ENCODE measurements at places on chromosomes 5 and 9. TPM values are rescaled to one million over a fixed set of nuclear protein-coding genes. Genes with fewer than 3 reads are reported as not detected.

The SLC36A2 gene
- total RNA-seq, result not detected

The NR4A3 gene
- 0.13 TPM for total RNA-seq

The NKD2 gene
- 7.5 TPM for total RNA-seq

The DDX4 gene
- not detected for total RNA-seq

The CDC25C gene
- total RNA-seq, result 13.4 TPM

The CTXN3 gene
- total RNA-seq, result not detected

The TRUB2 gene
- total RNA-seq, result 69.8 TPM

The SPINK6 gene
- not detected for total RNA-seq

The COL23A1 gene
- total RNA-seq, result not detected

The TAF7 gene
- 44.4 TPM for total RNA-seq

Measured in HT-29 (cell line).